ENCODE measurements at places on chromosomes 12 and 14. TPM values are rescaled to one million over a fixed set of nuclear protein-coding genes. Genes with fewer than 3 reads are reported as not detected.

Gene CD4
- total RNA-seq = 291 TPM

Gene GPR65
- total RNA-seq = 15.5 TPM

Gene ADAMTS20
- total RNA-seq = not detected

Gene ZNF605
- total RNA-seq = 16.5 TPM

Gene CLEC14A
- not detected for total RNA-seq

Gene RNF212B
- total RNA-seq = not detected

Gene LRR1
- 16.1 TPM for total RNA-seq

Gene POTEG
- not detected for total RNA-seq

Gene FAM181A
- total RNA-seq = not detected

Gene TAS2R13
- total RNA-seq = 0.79 TPM

Gene LRRC10
- total RNA-seq = not detected

Gene GLIPR1L1
- not detected for total RNA-seq

Gene NOXRED1
- total RNA-seq = 1.1 TPM

Gene NANOG
- not detected for total RNA-seq

Gene FSCB
- total RNA-seq = not detected

Gene STON2
- total RNA-seq = not detected

Gene PKP2
- 0.86 TPM for total RNA-seq

Gene PRB2
- not detected for total RNA-seq

Gene ACSM4
- not detected for total RNA-seq

Gene SLC16A7
- 52.9 TPM for total RNA-seq

Gene ERBB3
- total RNA-seq = 6.9 TPM

Gene MTRFR
- 46.1 TPM for total RNA-seq

Gene SCN8A
- 0.23 TPM for total RNA-seq

Gene PRPF40B
- 15.9 TPM for total RNA-seq

Gene STXBP6
- total RNA-seq = not detected

Gene LRRC9
- total RNA-seq = not detected

Gene AQP5
- total RNA-seq = not detected

Gene ANKS1B
- 0.28 TPM for total RNA-seq

Gene BBS10
- total RNA-seq = 11.5 TPM

Gene CCDC60
- total RNA-seq = not detected

Gene GLIPR1
- 99.8 TPM for total RNA-seq

Gene ADGRD1
- not detected for total RNA-seq

Gene AQP2
- total RNA-seq = not detected

Gene TEX22
- total RNA-seq = 4.7 TPM

Gene TRIM9
- 0.55 TPM for total RNA-seq

Gene ACOT4
- 1.2 TPM for total RNA-seq

Gene SERPINA10
- total RNA-seq = not detected

Gene SCFD1
- 72.6 TPM for total RNA-seq

Gene SERPINA3
- not detected for total RNA-seq

Gene RPS6KL1
- 2.5 TPM for total RNA-seq

Gene KRT78
- total RNA-seq = not detected

Gene TSPAN19
- not detected for total RNA-seq

Gene CAPS2
- 5.8 TPM for total RNA-seq

Gene DIO3
- not detected for total RNA-seq

Gene RTN1
- 0.39 TPM for total RNA-seq

Gene TMEM229B
- 34.9 TPM for total RNA-seq
